ENCODE measurements at places on chromosomes 1 and 21.

- no peak for DNase-seq
These were observed 5.0 kb downstream of the CTBS start for GRCh38 chr1:84569216-84569615.

DNA sequence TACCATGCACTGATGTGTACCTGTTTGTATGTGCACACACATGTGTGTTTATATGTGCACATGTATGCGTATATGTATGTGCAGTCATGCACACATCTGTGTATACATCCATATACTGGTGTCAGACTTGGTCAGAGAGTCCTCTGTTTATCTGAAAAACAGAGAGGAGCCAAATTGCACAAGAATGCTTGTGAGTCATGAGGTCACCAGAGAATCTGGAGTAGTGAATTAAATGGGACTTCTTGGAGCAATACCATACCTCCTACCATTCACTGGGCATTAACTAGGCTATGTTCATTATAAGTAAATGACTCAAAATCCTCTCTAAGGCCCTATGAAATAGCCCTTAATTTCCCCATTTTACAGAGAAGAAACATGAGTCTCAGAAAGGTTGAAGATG is 272.1 kb upstream of the C1orf87 start:
- no peak for DNase-seq

DNA sequence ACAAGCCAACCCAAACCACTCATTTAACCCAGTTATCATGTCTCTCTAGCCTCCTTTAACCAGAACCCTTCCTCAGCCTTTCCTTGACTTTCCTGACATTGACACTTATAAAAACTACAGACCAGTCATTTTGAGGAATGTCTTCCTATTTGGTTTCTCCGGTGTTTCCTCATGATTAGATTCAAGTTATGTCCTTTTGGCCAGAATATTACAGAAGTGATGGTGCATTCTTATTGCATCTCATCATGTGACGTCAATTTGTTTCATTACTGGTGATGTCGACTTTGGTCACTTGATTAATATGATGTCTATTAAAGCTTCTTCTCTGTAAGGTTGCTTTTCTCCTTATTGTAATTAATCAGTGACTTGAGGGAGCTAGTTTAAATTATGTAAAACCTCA is 6.1 kb upstream of the RCSD1 start:
- DNase-seq = no peak

DNA sequence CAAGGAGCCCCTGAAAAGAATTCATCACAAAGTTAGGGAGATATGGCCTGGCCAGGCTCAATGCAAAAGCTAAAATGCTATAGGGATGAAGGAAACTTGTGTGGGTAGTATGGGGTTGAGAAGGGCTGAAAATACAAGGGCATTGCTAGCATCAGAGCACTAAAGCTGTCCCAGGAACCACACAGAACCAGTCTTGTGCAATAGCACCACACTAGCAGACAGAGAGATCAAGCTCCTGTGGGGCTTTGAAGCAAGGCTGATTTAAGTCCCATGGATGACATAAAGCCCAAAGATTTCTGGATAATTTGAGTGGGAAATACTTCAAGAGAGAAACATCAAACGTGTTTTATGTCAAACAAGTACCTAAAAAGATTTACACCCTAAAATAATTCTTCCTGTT is 97.1 kb downstream of the VAV3 start:
- DNase-seq = no peak

DNA sequence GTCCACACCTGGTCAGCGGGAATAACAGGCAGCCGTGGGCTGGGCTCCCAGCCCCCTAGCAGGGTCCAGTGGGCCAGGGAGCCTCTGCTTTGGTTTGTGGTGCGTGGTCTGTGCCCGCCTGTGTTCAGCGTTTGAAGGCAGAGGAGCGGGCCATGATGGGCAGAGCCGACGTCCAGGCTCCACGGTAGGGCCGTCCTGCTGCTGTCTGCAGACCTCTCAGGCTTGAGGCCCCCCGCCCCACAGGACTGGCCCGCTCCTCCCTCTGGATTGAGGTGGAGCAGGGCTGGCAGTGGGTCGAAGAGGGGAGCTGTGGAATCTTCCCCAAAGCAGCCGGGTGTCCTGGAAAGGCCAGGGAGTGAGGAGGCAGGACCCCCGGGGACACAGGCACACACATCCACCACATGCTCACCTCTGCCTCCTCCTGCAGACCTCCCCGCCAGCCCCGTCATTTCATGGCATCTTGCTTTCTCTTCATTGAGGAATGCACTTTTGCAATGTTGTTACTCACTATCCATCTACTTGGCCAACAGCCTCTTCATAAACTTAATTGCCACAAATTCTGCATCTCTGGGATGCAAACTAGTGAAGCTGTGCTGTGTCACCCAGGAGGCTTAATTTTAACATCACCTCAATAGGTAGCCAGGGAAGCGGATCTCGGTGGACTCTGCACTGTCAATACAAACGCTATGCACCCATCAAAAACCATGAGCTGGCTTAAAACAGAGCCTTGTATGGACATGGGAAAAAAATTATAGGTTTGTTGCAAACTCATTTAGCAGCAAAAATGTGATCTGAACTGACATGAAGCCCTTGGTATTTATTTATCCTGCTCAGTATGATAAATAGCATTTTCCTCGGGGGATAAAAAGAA is 85.9 kb downstream of the PDE9A start:
- DNase-seq = no peak

DNA sequence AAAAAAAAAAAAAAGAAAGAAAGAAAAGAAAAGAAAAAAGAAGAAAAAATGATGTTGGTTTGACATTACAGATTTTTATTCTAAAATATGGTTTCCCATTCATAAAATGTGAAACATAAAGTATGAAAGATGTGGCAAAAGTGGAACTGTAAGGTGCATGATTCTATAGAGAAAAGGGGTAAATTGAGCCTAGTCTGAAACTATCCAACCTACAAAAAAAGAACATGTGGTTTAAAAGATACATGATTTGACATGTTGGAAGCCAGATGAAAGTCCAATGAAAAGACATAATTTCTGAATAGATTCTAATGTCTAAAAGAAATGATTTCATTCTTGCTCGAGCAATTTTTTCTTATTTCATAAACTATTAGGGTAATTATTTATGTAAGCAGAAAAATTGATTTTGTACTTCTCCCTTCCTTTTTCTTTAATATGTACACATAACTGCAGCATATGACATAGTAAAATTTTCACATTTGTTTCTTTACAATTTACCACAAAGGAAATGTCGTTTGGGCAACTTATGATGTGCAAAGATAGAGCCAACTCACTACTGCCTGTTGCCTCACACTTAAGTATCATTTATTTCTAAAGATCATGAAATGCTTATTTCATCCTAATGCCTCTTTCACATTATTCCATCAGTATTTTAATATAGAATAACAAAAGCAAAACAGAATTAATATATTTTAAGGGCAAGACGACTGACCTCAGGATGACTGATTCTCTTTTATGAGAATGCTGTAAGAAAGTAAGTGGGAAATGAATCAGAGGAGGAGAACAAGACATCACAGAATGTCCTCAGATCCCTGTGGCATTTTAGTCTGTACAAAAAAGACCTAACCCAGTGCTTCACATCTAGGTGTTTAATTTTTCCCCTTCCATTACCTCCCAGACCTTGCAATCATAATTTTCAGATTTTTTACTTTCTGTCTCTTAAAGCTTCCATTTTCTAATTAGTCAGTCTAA is 165.8 kb upstream of the HMCN1 start:
- DNase-seq = no peak

- no peak for DNase-seq
These were observed 19.0 kb downstream of the DPH5 start for GRCh38 chr1:101006553-101006952.

DNA sequence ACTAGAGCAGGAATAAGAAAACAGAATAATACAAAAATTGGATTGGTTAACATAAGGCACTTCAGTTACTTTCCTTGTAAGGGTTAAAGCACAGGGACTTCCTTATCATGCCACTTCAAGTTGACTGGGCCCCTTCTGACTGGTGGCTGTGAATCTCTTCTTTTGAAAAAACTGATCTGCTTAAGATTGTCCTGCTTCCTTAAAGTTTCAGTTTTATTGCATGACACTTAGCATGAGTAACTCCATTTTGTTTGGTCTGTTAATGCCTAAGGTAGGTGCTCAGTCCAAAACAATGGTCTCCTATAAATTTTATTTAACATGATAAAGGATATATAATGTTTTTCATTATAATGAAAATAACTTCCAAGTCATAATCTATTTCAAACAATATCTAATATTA is 37.6 kb downstream of the UBE2U start:
- no peak for DNase-seq

DNA sequence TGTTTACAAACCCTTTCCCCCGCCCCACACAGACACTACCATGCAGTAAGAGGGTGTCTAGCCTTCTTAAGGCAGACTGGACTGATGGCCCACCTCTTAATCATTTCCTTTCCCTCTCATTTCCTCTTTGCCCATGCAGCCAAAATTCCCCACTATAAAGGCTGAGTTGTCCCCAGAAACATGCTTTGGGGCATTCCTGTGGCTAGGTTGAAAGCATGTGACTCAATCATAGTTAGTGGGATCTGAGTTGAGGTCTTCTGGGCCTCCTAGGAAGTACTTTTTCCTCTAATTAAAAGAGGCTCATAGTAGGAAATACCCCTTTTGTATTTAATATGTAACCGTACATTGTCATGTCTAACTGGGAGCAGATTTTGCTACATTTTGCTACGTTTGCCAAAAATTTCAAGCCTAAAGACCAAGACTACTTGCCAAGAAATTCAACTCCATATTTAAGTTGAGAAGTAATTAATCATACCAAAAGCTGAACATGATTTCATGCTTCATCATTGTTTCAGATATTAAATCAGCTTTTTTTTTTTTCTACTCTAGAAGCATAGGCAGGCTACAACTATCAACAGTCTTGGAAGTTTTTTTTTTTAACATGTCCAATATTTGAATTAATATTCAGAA is 174.7 kb downstream of the ADGRL4 start:
- peak; percentile 90 for DNase-seq

DNA sequence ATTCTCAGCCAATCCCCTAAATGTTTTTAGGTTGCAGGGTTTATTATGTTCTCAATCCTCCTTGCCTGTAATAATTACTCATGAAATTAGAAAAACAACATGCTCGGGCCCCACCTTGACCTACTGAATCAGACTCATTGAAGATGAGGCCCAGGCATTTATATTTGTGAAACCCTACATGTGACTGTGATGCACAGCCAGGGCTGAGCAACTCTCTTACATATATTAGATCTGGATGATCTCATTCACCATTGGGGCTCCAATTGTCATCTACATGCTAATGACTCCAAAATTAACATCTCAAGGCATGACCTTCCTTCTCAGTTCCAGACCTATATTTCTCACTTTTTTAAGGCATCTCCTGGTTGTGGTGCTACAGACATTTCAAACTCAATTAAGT is 103.3 kb downstream of the WDR3 start:
- no peak for DNase-seq

- peak; percentile 51 for DNase-seq
These were observed 2.0 kb upstream of the RCSD1 start for GRCh38 chr1:167627865-167628641.

- no peak for DNase-seq
These were observed 78.6 kb downstream of the COLGALT2 start for GRCh38 chr1:183958958-183959357.

DNA sequence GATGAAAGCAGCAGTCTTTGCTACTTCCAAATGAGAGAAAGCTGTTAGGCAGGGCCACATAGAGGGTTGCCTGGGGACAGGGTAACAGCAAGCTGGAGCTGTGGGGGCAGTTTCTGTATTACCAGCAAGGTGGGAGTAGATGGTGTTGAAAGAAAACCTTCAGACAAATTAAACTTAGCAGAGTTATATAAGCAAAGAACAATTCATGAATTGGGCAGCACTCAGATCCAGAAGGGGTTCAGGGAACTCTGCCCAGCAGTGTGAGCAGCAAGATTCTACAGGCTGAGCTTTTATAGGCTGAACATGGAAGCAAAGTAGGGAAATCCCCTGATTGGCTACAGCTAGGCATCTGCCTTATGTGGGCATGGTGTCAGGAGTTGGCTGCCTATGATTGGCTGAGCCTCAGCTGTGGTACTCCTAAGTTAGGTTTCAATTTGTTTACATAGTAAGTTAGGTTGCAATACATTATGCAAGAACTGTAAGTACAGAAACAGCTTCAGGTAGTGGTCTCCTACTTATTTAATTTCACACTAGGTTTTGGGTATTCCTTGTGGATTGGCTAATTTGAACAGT is 64.1 kb upstream of the TMPRSS2 start:
- no peak for DNase-seq

- peak; percentile 63 for DNase-seq
These were observed 3.4 kb upstream of the LAMB3 start for GRCh38 chr1:209655411-209656231.

- DNase-seq = no peak
These were observed 2.3 kb downstream of the PLA2G2F start for GRCh38 chr1:20141466-20141865.

DNA sequence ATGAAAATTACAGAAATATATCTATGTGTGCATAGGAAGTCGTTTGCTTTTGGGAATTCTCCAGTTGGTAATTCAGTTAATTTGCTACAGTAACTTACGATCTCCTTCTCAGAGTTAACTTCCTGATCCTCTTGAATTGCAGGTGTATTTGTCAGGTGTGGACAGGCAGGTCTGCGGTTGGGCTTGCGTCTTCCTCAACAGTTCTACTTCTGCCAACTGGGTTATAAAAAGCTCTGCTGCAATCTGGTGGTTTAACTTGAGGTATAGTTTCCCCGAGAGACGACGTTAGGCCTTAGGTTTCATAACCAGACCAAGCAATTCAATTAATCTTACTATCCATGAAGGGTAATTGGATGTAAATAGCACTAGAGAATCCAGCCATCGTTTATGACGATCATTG is 88.2 kb downstream of the GABPA start:
- no peak for DNase-seq

DNA sequence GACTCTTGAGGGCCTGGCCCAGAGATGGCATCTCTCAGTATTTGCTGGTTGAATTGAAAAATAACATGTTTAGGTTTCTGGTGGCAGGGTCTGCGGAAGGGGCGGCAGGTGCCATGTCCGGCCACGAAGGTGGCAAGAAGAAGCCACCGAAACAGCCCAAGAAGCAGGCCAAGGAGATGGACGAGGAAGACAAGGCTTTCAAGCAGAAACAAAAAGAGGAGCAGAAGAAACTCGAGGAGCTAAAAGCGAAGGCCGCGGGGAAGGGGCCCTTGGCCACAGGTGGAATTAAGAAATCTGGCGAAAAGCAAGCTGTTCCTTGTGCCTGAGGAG is 14.3 kb upstream of the FGR start:
- no peak for DNase-seq

DNA sequence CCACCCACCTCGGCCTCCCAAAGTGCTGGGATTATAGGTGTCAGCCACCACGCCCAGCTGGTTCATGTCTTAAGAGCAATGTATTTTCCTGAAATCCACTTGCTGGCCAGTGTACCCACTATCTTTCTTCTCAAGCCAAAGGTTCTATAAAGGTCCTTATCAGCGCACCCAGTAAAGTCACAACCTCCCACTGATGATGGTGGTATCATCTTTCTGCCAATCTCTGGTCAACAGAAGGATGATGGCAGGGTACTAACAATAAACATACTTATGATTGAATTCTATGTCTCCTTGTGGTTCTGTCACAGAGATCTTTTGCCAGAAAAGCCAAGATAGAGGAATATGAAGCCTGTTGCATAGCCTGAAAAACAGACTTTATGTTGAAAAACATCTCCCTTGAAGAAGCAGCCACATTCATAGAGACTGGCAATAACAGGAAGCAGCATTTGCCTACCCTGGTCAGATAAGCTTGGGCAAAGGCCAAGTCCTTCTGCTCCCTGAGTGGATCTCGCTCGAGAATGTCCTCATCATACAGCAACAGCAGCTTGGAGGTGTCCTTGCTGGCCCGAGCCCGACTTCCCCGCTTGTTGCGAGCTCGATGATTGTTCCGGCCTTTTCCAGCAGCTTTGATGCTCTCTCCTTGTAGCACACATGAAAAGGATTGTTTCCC is 73.0 kb downstream of the DAP3 start:
- DNase-seq = no peak
